Lung microvascular endothelial cell (primary cell): ENCODE measurements at places on chromosomes 1 and 21.

DNA sequence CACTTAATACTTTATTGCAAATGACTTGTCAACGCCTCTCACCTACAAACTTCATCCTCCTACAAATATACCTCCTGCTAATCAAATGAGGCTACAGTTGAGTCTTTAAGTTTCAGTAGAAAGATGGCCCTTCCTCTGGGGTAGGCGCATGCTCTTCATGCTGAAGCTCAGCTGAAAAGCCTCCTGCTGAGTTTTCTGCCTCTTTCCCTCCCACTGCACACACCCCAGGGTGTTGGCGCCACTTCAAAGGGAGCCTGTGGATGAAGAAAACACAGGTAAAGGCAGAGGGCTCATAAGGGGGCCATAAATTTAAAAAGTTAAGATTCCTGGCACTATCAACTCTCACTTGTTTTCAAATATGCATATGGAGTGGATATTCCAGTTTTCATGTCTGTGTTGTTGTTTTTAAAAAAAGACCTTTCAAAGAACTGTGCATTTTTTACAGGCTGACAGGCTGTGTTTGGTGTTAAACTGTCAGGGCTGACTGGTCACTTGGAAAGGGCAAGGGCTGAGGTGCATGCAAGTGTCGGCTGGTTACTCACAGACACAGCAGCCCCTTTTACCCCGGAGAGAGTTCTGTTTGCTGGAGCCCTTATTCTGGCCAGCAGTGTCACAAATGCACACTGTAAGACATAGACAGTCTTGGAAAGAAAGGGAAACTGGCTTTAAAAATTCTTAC, 42.9 kb upstream of the LGALS8 start:
- DNase-seq = no peak

DNA sequence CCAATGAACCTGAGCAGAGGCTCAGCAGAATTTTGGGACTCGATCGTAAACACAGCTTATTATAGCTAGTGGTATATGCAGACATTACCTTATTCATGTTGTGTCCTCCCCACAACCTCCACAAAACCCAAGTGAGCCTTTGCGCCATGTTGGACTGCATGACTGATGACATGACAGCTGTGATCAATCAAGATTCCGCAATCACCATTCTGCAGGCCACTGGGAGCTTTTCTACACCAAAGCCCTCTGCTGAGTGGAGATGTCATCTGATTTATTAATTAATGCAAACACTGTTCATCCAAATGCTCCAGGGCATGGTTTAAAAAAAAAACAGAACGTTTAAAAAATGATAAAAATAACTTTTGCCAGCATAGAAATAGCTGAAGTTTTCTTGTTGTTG, 7.9 kb upstream of the SRP9 start:
- DNase-seq = no peak

- DNase-seq = no peak
Observed at GRCh38 chr1:115196296-115196695, 107.0 kb upstream of the TSPAN2 start.

DNA sequence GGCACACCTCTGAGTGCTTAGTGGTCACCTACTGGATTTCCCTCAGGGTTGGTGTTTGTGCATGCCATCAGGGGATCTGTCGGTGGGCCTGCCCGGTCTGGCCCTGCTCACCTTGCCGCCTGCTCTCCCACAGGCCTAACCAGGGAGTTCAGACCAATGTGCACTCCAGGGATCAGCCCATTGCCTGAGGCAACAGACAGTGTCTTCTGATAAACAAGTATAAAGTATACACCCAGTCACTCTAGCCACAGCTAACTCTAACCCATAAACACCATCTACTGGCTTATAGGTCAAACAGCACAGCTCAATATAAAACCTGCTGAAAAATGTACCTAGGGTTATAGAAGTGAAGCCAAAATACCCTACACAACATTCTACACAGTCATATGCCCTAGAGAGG, 1300.0 kb downstream of the PLA2G4A start:
- DNase-seq = peak; percentile 20

DNA sequence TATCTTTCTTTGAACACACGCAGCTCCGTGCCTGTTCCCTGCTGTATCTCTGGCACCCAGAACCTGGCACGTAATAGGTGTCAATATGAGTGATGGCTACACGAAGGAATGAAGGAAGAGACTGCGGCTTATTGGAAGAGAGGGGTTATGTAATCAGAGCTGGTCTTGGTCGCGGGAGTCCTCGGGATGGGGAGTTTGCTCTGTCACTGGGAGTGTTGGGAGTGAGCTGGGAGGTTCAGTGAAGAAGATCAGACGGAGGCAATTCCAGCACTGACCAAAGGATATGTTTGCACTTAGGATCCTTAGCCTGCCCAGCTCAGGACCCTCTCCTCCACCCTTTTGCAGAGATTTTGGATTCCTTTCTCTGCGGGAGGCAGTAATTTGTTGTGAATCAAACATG, 709.1 kb downstream of the PTPRU start:
- no peak for DNase-seq

DNA sequence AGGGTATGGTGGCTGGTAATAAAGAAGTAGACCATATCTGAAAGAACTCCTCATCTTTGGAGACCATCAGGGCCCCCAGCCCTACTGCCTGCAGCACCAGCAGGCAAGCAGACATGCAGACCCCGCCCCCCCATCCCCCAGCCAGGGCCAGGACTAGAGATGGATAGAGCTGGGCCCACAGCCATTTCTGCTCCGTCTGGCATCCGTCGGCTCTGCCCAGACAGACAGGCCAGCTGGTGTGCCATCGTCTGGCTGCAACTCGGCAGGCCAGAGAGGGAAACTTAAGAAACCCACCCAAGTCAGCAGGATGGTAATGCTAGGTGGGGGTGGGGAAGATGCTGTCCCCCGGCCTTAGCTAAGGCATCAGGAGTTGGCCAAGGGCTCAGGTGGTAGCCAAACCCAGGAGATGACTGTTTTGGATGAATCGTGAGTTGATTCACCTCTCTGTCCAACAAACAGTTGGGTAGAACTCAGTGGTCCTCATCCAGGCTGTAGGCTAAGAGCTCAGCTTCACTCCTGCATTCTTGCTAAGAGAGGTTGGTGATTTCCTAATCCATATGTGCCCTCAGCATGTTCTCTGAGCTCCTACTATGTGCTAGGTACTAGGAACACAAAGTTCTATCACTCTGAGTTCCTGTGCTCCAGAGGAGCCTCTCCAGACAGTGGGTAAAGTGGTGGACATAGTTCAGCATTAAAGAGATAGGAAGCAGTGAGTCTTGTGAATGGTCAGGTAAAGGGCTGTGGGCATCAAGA, 23.2 kb upstream of the TMEM222 start:
- DNase-seq = no peak

DNA sequence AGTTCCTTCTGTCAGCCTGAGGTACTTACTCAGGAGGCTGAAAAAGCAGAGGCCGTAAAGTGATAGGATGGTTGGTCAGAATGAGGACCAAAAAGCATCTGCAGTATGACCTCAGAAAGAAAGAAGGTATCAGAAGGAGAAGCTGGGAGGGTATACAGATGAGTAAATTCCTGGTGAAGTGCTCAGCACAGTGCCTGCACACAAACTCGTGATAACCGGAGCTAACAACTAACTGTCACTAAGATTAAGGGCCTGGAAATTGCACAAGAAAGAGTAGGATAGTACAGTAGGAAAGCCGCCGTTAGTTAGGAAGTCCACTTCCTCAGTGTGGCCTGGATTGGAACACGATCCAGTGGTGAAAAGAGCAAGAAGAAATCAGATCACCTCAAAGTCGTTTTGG, 62.6 kb downstream of the VPS26C start:
- DNase-seq = no peak

DNA sequence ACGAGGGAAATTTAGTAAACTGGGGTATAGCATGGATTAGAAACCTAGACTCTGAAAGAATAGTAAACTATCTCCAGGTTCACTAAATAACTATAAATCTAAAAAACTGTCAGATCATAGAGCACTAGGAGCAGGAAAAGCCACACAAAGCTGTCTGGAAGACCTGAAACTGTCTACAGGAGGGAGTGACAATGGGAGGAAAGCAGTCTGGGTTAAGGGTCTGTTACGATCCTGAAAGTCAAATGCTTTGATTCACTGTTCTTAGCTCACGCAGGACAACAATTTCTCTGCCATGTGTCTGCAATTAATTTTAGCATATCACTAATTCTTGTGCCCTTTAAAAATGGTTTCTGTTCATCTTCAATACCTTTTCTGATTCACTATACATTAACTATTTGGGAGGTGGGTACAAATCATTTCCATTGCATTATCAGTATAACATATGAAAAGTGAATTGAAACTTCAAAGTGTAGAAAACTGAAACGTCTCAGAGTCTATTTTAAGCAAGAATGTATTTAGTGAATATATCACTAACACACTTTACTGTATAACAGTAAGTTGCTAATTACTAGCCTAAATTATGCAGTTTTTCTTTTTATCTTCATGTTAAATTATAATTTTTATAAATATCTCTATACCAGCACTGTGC, 18.4 kb downstream of the CEP170 start:
- DNase-seq = peak; percentile 42

DNA sequence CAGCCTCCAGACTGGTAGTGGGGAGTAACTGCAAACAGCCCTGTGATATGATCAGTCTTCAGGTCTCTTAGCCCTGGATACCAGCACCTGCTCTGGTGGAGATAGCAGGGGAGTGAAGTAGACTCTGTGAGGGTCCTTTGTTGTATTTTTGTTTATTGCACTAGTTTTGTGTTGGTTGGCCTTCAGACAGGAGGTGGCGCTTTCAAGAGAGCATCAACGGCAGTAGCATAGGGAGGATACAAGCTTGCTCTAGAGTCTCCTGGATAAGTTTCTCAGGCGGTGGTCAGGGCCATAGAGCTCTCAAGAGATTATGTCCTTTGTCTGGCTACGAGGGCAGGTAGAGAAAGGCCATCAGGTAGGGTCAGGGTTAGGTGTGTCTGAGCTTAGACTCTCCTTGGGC, 116.4 kb downstream of the USH2A start:
- DNase-seq = no peak

- DNase-seq = no peak
Observed at GRCh38 chr1:117618450-117619122, 12.7 kb downstream of the TENT5C start.

- no peak for DNase-seq
Observed at GRCh38 chr1:16458831-16459230, 18.3 kb downstream of the NECAP2 start.

- no peak for DNase-seq
Observed at GRCh38 chr1:93612510-93612909, 69.1 kb downstream of the BCAR3 start.

DNA sequence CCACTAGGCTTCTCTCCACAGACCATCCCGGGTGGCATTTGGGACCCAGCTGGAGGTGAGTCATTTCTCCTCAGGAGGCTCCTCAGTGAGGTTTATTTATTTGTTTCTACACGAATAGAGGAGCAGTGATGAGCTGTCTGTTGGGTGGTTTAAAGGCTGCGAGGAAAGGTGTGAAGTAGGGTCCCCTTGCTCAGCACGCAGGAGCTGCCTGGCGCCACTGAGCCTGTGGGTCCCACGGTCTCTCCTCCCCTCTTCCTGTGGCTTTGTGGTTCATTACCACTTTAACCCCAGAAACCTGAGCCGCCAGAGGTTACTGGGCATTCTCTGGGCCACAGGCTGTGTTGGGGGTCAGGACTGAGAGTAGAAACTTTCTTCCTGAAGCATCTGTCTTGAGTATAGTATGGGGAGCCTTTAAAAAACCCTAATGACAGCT, 39.9 kb downstream of the IL6R start:
- peak; percentile 54 for DNase-seq

DNA sequence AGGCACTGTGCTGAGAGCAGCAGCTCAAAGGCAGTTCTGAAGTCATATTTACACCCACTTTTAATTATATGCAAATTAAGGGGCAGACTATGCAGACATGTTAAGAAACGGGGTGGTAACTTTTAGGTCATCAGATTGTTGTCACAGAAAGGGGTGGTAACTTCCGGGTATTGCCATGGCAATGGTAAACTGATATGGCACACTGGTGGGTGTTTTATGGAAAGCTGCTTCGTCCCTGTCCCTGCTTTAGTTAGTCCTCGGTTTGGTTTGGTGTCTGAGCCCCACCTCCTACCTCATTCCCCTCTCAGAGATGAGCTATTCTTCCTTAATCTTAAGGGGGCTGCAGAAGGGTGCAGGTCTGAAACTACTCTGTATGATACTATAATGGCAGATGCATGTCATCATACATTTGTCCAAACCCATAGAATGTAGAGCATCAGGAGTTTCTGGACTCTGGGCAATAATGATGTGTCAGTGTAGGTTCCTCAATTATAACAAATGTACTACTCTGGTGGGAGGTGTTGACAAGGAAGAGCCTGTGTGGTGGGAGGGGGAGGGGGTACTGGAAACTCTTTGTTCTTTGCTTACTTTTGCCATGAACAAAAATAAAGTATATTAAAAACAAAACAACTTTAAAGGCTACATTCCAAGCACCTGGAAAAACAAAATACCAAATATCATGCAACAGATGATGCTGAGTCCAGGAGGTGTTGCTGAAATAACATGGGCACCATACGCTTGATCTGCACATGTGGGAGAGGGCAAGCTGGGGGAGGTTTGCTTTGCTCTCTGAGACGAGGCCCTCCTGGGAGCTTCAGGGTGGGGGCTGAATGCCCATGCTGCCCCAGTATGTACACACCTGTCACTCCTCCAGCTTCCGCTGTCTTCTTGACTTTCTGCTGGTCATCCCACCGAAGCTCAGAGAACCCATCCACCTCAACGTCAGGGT, 6.3 kb downstream of the PARP1 start:
- no peak for DNase-seq

- DNase-seq = peak; percentile 87
Observed at GRCh38 chr1:214453109-214453722, 98.2 kb downstream of the PTPN14 start.

DNA sequence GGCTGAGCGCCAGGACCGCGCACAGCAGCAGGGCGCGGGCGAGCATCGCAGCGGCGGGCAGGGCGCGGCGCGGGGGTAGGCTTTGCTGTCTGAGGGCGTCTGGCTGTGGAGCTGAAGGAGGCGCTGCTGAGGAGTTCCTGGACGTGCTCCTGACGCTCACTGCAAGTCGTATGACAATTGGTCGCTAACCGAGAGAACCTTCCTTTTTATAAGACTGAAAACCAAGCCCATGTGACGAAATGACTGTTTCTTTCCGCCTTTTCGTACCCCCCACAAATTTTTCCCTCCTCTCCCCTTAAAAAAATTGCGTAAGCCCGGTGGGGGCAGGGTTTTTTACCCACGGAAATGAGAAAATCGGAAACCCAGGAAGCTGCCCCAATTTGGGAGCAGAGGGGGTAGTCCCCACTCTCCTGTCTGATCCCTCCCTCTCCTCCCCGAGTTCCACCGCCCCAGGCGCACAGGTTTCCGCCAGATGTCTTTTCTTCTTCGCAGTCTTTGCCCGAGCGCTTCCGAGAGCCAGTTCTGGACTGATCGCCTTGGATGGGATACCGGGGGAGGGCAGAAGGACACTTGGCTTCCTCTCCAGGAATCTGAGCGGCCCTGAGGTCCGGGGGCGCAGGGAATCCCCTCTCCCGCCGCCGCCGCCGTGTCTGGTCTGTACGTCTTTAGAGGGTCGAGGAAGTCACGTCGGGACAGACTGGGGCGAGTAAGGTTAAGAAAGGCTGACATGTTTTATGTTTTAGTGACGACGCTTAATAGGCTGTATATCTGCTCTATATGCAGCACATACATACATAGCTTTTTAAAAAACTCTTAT, at the start of gene PTGS2:
Gene PTGS2 (minus strand): TSS at position 179 of the 817 bp plus-strand sequence. CDS start 133 bp downstream, at position 46.
- peak; percentile 98 for DNase-seq
